ENCODE measurements at places on chromosomes 2 and 18. TPM values are rescaled to one million over a fixed set of nuclear protein-coding genes. Genes with fewer than 3 reads are reported as not detected.
A peak's percentile ranks its signal among the peaks of the same experiment; 100 is the strongest.

- no peak for DNase-seq
- no peaks in the 10 kb centered on the region for H3K36me3 ChIP-seq
- H3K27me3 ChIP-seq: no peaks in the 10 kb centered on the region
- H3K4me1 ChIP-seq: no peaks in the 10 kb centered on the region
Observed at GRCh38 chr2:8432706-8433336, 249.0 kb upstream of the ID2 start.

- no peaks in the 10 kb centered on the region for H3K27me3 ChIP-seq
- no peaks in the 10 kb centered on the region for H3K36me3 ChIP-seq
- H3K4me1 ChIP-seq: no peaks in the 10 kb centered on the region
- no peak overlapping the region for H3K27ac ChIP-seq
- peak; percentile 84 for DNase-seq
Observed at GRCh38 chr2:29561181-29561580, 360.2 kb downstream of the ALK start.

The SCN1A gene
- not detected for total RNA-seq

The G6PC2 gene
- total RNA-seq: not detected

The PIKFYVE gene
- total RNA-seq: 19.1 TPM

DNA sequence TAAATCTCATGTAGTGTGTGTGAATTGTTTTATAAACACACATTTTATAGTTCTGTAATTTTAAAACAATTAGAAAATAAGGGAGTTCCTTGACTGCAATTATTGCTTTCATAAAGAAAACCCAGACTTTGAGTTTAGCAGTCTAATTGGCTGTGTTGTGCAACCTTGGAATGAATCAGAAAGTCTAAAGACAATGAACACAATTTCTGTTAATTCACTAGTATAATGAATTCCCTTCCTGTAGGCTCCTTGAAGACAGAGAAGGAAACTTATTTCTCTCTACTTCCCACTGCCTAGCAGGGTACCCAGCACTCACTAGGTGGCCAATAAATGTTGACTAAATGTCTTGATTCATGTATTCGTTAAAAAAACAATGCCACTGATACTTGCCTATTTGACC lies 79.9 kb downstream of the ANTXR1 start:
- H3K27me3 ChIP-seq: no peaks in the 10 kb centered on the region
- peaks cover 55% of the 10 kb centered on the region for H3K4me1 ChIP-seq
- DNase-seq: no peak
- no peak overlapping the region for H3K4me3 ChIP-seq
- no peak overlapping the region for H3K27ac ChIP-seq

DNA sequence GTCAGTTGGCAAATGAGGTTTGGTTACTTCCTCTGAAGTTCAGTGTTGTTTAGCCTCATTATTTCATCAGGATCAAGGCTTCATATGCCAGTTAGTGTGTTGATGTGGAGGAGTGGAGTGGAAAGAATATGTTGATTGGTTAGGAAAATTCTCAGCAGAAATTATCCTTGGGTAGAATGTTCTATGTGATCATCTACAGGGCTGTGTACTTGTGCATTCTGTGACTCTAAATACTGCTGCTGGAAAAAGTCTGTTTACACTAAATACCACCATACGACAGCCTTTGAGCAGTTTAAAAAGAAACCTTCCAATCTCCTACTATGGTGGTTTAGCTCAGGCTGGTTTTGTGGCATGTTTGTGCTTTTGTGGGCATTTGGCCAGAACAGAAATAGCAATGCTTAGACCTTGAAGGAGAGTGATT lies 25.8 kb downstream of the CAB39 start:
- H3K36me3 ChIP-seq: peaks cover 6% of the 10 kb centered on the region
- no peak overlapping the region for H3K4me3 ChIP-seq
- H3K27me3 ChIP-seq: no peaks in the 10 kb centered on the region
- peak overlapping the region; percentile 59 for H3K27ac ChIP-seq
- peaks cover 58% of the 10 kb centered on the region for H3K4me1 ChIP-seq
- DNase-seq: no peak

DNA sequence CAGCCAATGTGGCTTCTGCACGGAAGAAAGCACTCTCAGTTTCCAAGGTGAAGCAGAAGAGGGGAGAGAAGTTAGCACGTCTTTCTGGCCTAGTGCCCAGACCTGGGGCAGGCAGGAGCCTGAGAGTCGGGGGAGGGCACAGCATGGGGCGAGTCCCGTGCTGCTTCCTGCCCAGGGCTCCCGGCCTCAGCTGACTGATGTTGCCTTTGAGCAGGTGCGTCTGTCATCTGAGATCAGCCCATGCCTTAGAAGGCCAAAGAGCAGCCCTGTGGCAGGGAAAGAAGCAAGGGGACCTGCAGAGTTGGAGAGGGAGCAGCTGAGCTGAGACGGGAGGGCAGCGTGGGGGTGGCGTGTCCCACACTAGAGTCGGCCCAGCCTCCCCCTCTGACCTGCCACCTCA lies 3.3 kb downstream of the KCNIP3 start:
- no peaks in the 10 kb centered on the region for H3K4me1 ChIP-seq
- no peak for DNase-seq
- H3K36me3 ChIP-seq: no peaks in the 10 kb centered on the region
- H3K4me3 ChIP-seq: no peak overlapping the region
- no peak overlapping the region for H3K27ac ChIP-seq

The TMEM87B gene
- 13.7 TPM for total RNA-seq

DNA sequence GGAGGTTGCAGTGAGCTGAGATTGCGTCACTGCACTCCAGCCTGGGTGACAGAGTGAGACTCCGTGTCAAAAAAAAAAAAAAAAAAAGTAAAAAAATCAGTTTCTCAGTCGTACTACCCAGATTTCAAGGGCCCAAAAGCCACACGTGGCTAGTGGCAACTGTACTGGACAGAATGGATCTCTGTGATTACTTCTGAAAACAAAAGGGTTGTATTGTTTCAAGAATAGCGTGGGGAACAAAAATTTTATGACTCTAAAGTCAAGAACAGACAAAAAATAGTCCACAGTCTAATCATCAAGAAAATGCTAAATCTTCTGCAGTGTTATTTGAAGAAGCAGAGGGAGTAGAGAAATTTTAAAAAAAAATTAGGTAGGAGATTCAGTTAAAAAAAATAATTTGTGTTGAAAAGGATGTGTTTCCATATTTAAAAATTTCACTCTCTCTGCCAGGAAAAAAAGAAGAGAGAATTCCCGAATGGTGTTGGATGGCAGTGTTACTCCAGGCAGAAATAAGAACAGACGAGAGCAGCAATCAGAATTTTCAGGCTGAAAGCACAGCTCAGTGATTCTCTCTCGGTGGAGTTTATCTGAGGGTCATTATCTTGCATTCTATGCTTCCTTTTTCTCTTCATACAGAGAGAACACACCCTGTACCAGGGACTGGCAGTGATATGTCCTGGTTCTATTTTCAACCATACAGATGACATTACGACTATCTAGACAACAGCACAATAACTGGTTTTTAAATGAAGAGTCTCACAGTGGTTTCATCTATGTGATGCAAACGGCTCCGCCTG lies 61.8 kb downstream of the CABYR start:
- H3K36me3 ChIP-seq: peaks cover 1% of the 10 kb centered on the region
- no peaks in the 10 kb centered on the region for H3K27me3 ChIP-seq
- peaks cover 43% of the 10 kb centered on the region for H3K4me1 ChIP-seq
- peak overlapping the region; percentile 16 for H3K27ac ChIP-seq
- DNase-seq: no peak

The UBXN4 gene
- 54.4 TPM for total RNA-seq

DNA sequence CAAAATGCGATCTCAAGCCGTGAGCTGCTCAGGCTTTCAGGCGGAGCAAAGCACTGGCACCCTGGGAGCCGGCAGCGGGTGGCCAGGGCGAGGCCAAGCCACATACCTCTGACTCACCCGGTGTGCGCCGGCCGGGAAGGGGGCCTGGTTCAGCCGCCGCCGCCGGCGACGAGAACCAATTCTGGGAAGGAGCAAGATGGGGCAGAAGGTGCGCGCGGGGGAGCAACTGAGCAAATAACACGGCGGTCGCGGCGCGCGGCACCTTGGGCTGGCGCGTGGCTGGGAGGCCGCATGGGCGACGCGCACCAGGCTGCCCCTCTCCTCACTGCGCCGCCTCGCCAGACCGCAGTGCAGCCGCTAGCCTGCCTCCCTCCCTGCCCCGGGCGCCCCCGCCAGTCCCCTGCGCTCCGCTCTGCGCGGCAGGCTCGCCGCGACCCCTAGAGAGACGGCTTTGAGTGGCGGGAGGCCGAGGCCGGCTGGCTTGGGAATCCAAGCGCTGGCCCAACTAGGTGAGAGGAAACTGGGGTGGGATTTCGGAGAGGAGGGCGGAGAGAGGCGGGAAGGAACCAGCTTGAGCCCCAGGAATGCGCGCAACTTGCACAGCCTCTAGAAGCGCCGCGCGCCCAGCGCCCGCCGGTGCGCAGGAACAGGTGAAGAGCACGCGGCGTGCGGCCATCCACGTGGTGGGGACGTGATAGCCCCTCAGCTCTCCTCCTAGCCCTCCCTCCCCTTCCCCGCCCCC lies 3.2 kb downstream of the NRP2 start:
- H3K4me3 ChIP-seq: peak overlapping the region; percentile 78
- peaks cover 68% of the 10 kb centered on the region for H3K4me1 ChIP-seq
- DNase-seq: peak; percentile 91
- H3K36me3 ChIP-seq: no peaks in the 10 kb centered on the region

DNA sequence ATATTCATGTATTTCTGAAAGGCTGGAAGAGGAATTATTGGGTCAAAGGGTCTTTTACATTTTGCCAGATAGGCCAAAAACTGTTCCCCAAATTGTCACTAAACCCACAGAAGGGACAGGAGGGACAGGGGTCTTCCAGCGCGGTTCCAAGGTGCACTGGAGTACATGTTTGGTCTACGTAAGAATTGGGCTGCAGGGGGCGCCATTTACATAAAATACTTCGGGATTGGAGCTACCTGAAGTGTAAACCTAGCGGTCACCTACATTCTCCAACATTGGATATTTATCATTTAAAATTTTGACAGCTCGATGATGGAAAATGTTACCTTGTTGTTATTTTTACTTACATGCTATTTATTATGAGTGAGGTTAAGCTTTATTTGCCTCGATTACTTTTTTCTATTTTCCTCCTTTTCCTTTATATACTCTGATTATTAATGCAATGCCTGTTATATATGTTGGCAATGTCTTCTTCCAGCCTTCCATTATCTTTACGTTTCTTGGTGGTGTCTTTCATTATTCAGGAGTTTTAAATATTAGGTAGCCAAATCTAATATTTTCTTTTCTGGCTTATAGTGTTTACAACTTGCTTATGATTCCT lies 43.0 kb upstream of the RAB6C start:
- DNase-seq: no peak
- no peak overlapping the region for H3K4me3 ChIP-seq
- H3K4me1 ChIP-seq: no peaks in the 10 kb centered on the region
- H3K27me3 ChIP-seq: peaks cover 61% of the 10 kb centered on the region
- no peaks in the 10 kb centered on the region for H3K36me3 ChIP-seq

GRCh38 chr2:141791521-141791920 lies 339.3 kb downstream of the LRP1B start:
- no peaks in the 10 kb centered on the region for H3K4me1 ChIP-seq
- H3K27me3 ChIP-seq: no peaks in the 10 kb centered on the region
- H3K4me3 ChIP-seq: no peak overlapping the region
- H3K27ac ChIP-seq: no peak overlapping the region
- DNase-seq: no peak

DNA sequence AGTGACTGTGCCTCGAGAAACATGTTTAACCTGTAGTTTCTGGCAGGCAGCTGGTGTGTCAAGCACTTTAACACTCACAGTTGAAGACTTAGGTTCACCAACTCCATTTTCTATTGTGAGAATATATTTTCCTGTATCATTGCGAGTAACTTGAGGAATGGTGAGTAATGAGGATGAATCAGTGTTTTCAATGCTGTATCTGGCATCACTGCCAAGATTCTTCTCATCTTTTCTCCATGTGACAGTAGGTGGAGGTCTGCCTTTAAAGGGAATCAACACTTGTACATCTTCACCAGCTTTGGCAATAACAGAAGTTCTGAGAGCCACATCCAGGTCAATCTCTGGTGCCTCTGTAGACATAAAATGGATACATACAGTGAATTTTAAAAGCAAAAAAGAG lies 72.8 kb downstream of the PLEKHA3 start:
- no peak overlapping the region for H3K4me3 ChIP-seq
- H3K36me3 ChIP-seq: peaks cover 100% of the 10 kb centered on the region
- H3K27ac ChIP-seq: no peak overlapping the region
- DNase-seq: no peak

DNA sequence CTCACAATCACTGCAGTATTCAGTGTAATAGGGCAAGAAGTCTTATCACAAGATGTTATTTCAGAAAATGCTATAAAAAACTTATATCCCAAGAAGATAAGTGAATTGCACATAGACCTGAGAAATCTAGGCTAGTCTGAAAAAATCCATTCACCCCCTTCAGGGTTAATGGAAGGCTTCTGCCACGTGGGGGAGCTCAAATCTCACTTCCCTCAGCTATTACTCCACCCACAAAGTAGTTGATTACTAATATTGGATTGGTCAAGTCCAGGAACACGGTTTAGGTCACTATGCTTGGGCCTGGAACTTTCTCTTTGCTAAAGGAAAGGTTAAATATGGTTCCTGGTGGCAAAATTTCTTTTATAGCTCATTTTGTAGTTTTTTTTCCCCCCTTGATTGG lies 51.2 kb upstream of the ADAM23 start:
- H3K4me1 ChIP-seq: no peaks in the 10 kb centered on the region
- no peak for DNase-seq
- no peak overlapping the region for H3K4me3 ChIP-seq

- no peaks in the 10 kb centered on the region for H3K36me3 ChIP-seq
- H3K4me1 ChIP-seq: no peaks in the 10 kb centered on the region
- H3K27ac ChIP-seq: no peak overlapping the region
- no peak overlapping the region for H3K4me3 ChIP-seq
- DNase-seq: no peak
Observed at GRCh38 chr2:8334866-8335325, 347.0 kb upstream of the ID2 start.

- H3K4me3 ChIP-seq: no peak overlapping the region
- no peak for DNase-seq
- no peaks in the 10 kb centered on the region for H3K4me1 ChIP-seq
- no peaks in the 10 kb centered on the region for H3K36me3 ChIP-seq
- H3K27me3 ChIP-seq: no peaks in the 10 kb centered on the region
Observed at GRCh38 chr2:21759819-21760218, 636.1 kb downstream of the TDRD15 start.

- DNase-seq: no peak
- no peaks in the 10 kb centered on the region for H3K36me3 ChIP-seq
- H3K4me3 ChIP-seq: no peak overlapping the region
- no peaks in the 10 kb centered on the region for H3K27me3 ChIP-seq
- H3K4me1 ChIP-seq: no peaks in the 10 kb centered on the region
Observed at GRCh38 chr18:6755107-6755506, 25.6 kb downstream of the ARHGAP28 start.

GRCh38 chr2:216345846-216346245 lies 26.4 kb downstream of the MARCHF4 start:
- H3K4me3 ChIP-seq: no peak overlapping the region
- H3K4me1 ChIP-seq: peaks cover 6% of the 10 kb centered on the region
- H3K27me3 ChIP-seq: no peaks in the 10 kb centered on the region
- H3K27ac ChIP-seq: no peak overlapping the region
- peak; percentile 87 for DNase-seq

GRCh38 chr2:176038694-176039093 lies 36.6 kb upstream of the LNPK start:
- H3K4me1 ChIP-seq: no peaks in the 10 kb centered on the region
- H3K4me3 ChIP-seq: no peak overlapping the region
- H3K36me3 ChIP-seq: no peaks in the 10 kb centered on the region
- no peaks in the 10 kb centered on the region for H3K27me3 ChIP-seq
- H3K27ac ChIP-seq: no peak overlapping the region

Data from esophagus muscularis mucosa (tissue), 4 donors.